ENCODE measurements at places on chromosomes 12 and 14. TPM values are rescaled to one million over a fixed set of nuclear protein-coding genes. Genes with fewer than 3 reads are reported as not detected.
A peak's percentile ranks its signal among the peaks of the same experiment; 100 is the strongest.

DNA sequence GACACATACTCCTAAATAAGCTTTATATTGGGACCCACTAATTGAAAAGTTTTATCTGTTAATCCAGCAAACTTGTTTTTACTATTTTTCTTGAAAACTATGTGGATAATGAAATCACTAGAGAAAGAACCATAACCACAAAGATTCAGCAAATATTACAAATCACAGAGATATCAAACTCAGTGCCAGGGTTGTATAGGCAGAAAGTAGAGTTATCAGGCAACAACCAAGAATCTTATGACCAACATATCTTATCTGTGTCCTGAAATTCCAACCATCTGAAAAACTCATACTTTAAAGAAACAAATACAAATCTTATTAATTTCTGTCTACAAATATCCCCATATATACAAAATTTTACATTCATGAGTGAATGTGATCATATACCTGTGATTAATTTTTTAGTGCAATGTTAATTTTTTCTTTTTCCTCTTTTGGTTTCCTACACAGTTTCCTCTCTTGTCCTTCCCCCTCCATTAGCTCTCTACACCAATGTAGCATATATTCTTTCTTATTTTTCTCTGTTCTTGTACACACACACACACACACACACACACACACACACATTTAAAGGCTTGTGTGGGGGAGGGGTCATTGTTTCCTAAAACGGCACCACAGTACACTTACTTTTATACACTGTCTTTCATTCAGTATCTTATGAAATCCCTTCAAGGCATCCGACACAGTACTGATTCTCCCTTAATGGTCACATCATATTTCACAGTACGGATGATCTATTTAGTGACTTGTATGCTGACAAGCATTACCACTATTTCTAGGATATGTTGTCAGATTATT, 18.6 kb downstream of the AMN1 start:
- DNase-seq = no peak

DNA sequence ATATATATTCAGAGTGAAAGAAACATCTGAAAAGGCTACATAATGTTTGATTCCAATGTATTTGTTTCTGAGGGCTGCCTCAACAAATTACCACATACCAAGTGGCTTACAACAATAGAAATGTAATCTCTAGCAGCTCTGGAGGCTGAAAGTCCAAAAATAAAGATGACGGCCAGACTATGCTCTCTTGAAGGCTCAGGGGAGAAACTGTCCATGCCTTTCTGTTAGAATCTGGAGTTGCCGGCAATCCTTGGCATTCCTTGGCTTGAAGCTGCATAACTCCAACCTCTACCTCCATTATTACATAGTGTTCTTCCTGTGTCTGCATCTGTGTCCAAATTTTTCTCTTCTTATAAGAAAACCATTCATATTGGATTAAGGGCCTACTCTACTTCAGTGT, 68.1 kb upstream of the PLEKHG7 start:
- no peak for DNase-seq

DNA sequence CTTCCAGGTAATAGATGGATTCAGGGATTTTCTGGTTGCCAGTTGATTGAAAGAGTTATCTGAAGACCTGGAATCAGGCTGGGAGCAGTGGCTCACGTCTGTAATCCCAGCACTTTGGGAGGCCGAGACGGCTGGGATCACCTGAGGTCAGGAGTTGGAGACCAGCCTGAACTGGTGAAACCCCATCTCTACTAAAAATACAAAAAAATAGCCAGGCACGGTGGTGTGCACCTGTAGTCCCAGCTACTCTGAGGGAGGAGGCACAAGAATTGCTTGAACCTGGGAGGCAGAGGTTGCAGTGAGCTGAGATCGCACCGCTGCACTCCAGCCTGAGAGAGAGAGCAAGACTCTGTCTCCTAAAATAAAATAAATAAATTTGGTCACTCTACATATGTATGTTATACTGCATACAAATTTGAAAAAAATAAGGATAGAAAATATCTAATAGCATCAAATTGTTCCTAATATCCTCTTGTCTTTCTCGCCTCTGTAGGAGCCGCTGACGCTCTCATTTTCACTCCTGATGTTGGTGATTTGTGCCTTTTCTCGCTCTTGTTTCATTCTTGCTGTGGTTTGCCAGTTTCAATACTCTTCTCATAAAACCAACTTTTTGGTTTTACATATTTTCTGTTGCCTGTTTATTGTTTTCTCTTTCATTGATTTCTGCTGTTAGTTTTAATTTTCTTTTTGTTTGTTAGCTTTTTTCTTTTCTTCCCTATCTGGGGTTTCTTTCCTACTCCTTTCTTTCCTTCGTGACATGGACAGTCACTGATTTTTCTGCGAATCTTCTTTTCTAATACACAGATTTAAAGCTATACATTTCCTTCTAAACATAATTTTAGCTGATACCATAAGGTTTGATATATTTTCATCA, 23.8 kb upstream of the PLD4 start:
- DNase-seq = no peak

- no peak for DNase-seq
Observed at GRCh38 chr14:88143810-88144209, 138.9 kb downstream of the GPR65 start.

- DNase-seq = peak; percentile 64
Observed at GRCh38 chr14:104360501-104360900, 219.1 kb upstream of the C14orf180 start.

ANKS1B gene
- total RNA-seq = 32.7 TPM

GSG1 gene
- total RNA-seq = not detected

Data from posterior vena cava (tissue), 2 donors.